ENCODE measurements at places on chromosomes 3 and 15.

- no peak for DNase-seq
Observed at GRCh38 chr3:151393146-151393830, 8.7 kb upstream of the P2RY12 start.

- DNase-seq = no peak
Observed at GRCh38 chr15:49832511-49832910, 211.7 kb downstream of the DTWD1 start.

- no peak for DNase-seq
Observed at GRCh38 chr15:40286061-40286532, 3.2 kb upstream of the ANKRD63 start.

- DNase-seq = no peak
Observed at GRCh38 chr15:69027976-69028518, 13.6 kb downstream of the NOX5 start.

GRCh38 chr3:13477943-13478342, 2.2 kb upstream of the HDAC11 start:
- no peak for DNase-seq

- peak; percentile 8 for DNase-seq
Observed at GRCh38 chr15:57224664-57225063, 151.6 kb upstream of the CGNL1 start.

- DNase-seq = no peak
Observed at GRCh38 chr15:57146506-57147201, 228.2 kb downstream of the TCF12 start.

DNA sequence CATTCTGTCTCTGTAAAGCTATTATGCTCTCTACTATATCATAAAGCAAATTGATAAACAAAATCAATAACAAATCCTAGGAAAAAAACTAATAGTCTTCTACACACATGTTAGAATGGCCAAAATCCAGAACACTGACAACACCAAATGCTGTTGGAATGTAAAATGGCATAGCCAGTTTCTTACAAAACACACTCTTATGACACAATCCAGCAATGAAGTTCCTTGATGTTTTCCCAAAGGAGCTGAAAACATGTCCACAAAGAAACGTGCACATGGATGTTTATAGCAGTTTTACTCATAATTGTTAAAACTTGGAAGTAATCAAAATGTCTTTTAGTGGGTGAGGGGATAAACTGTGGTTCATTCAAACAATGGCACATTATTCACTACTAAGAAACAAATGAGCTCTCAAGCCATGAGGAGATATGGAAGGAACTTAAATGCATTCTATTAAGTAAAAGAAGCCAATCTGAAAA, 32.7 kb downstream of the CADM2 start:
- no peak for DNase-seq

DNA sequence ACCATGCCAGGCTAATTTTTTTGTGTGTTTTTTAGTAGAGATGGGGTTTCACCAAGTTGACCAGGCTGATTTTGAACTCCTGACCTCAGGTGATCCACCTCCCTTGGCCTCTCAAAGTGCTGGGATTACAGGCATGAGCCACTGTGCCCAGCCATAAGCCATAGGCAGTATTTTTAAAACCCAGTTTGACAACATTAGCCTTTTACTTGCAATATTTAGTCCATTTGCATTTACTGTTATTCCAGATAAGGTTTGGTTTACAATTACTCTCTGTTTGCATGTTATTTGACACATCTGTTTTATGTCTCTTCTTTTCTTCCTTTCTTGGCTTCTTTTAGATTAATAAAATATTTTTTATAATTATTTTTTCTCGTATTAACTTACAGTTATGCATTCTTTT, 83.6 kb upstream of the EPHB3 start:
- DNase-seq = no peak

- DNase-seq = no peak
Observed at GRCh38 chr3:106231086-106231485, 362.3 kb upstream of the CBLB start.

DNA sequence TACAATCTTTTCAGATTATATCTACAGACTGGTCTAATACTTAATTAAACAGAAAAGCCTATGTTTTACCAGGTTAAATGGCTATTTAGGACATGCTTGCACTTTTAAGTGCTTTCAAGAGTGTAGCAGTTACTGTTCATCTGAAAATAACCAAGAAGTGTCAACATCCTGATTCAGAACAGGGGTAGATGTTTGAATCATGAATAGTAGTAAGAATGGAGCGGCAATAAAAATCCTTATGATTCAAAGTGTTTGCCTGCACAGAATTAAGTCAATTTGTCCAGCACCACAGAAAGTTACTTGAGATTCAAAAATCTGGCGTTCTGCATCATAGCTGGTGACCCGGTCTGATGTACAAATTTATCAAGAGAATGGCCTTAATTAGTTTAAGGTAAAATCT, 48.3 kb downstream of the GREM1 start:
- no peak for DNase-seq

GRCh38 chr3:117193390-117193789, 483.8 kb downstream of the TUSC7 start:
- no peak for DNase-seq

- DNase-seq = no peak
Observed at GRCh38 chr3:195709676-195710085, 11.1 kb upstream of the MUC20 start.

DNA sequence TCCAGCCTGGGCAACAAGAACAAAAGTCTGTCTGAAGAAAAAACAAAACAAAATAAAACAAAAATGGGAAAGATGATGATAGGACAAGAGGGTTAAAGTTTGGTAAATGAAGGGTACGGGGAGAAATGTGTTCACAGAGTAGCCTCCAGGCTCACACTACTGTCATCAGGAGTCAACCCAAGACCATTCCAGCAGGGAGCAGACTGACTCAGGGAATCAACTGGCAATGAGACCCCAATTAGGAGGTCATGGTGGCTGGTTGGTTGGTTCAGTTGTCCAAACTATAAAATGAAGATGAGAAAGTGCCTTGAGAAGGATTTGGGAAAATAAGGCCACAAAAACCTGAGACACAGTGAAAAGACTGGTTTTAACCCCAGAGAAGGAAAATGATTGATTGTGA, 51.8 kb downstream of the KLHL6 start:
- no peak for DNase-seq
